Activated naive CD4-positive, alpha-beta T cell treated with anti-CD3 and anti-CD28 coated beads, Interleukin-2, amount 10 ng/mL, durations not matched to agents 7 days and 5 days (primary cell): ENCODE measurements at places on chromosomes 13 and 19.

DNA sequence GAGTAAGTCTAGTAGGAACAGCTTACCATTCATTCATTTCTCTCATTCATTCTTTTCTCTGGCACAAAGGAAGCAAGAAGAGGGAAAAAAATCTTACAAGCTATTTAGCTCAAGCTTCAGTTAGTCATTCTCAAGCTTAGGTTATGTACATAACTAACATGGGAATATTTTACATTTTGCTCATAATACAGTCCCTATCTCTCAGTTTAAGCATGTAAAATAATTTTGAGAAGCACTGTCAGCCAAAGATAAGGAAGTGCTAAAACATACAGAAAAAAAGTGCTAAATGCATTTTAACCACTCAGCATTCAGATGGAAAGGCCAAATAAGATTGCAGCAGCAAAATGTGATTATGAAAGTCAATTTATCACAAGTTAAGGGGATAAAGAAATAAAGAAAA is 7.9 kb downstream of the RBM26 start:
- no peak for DNase-seq

DNA sequence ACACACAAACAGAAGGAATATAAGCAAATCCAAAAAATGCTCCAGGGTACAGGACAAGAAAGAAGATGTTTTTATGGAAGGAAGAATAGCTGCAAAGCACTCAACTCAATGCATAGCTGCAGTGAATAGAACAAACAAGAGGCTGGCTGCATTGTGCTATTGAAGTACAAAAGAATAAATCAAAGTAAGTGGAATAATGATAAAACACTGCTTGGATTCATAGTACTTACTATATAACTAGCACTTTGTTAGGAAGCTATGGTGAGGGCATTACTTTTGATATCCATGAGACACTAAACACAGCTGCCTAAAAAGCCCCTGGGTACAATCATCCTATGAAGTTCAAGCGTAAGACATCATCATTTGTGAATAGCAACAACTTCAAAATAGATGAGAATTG is 350.1 kb downstream of the PCDH9 start:
- DNase-seq, result no peak

DNA sequence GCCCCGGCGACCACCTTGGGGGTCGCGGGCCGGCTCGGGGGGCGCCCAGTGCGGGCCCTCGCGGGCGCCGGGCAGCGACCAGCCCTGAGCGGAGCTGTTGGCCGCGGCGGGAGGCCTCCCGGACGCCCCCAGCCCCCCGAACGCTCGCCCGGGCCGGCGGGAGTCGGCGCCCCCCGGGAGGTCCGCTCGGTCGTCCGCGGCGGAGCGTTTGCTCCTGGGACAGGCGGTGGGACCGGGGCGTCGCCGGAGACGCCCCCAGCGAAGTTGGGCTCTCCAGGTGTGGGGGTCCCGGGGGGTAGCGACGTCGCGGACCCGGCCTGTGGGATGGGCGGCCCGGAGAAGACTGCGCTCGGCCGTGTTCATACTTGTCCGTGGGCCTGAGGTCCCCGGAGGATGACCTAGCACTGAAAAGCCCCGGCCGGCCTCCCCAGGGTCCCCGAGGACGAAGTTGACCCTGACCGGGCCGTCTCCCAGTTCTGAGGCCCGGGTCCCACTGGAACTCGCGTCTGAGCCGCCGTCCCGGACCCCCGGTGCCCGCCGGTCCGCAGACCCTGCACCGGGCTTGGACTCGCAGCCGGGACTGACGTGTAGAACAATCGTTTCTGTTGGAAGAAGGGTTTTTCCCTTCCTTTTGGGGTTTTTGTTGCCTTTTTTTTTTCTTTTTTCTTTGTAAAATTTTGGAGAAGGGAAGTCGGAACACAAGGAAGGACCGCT is 729 bp downstream of the STK11 start:
- DNase-seq, result no peak

- DNase-seq, result peak; percentile 74
Measured at GRCh38 chr19:46537136-46538097, 41.8 kb upstream of the PNMA8B start.

DNA sequence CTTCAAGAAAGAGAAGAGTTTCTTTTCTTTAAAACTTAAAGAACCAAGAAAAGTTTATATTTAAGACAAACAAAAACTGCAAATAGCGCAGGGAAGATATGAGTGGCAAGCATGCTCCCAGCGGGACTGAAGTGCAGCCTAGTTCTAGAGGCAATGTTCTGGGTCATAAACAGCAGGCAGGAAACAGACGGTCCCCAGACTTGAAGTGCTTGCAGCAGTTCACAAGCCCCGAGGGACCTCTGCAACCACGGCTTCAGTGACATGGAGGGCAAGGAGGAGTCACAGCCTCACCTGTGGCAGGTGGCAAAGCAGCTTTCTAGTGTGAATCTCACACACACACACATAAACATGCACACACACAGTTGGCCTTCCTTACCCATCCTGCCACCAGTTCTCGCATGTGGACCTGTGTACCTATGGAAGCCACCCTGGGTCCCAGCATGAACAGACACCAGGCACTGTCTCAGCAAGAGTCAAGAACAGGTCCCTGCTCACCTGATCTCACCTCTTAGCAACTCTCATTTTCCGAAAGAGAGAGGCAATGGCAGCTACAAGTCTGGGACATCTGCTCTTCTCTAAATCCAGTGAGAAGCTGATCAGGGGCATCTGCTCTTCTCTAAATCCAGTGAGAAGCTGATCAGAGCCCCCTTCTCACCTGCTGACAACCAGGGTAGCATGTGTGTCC is 162.0 kb downstream of the EFNB2 start:
- no peak for DNase-seq

GRCh38 chr19:1713170-1713569 is 40.1 kb upstream of the ONECUT3 start:
- no peak for DNase-seq

DNA sequence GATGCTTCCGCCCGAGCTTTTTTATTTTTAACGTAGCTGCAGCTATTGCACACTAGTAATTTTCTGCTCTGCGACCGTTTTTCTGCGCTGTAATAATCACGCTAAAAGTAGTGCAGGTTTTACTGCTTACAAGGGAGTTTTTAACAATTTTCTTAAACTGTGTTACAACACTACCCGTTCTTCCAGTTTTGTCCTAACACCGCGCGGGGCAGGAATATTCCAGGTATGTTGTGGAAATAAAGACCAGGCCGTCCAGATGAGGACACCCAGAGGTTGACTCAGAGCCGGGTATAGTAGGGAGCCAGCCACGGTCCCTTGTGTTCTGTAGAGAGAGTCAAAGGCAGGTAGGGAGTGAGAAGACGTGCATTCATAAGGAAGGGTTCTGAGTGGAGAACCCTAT is 21.7 kb downstream of the ZNF274 start:
- no peak for DNase-seq

DNA sequence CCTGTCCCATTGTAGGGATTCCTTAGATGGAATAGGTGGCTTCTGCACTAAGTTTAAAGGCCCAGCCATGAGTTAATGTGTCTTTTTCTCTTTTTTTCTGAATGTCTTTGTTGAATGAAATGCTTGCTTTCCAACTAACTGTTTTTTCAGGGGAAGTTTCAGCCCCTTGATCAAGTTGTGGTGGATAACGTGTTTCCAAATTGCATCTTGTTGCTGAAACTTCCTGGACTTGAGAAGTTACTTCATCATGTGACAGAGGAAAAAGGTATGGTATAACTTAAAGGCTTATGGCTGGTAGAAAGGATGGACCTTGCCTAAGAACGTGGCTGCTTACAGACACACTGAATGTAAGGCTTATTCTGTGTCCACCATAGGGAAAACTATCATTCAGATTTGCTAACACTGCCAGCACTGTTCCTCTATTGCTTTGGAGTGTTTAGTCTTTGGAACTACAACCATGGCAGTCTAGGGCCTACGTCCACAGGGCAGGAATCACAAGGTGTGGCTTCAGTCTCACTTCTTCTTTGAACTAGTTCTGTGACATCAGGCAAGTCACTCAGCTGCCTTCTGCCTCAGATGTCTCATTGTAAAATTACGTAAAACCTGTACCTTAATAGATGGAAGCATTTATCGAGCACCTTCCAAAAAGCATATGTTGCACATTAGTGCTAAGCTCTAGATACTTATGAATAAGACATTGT is 25.3 kb downstream of the RNASEH2B start:
- no peak for DNase-seq

- peak; percentile 71 for DNase-seq
Measured at GRCh38 chr13:45119469-45119990, 780 bp upstream of the GTF2F2 start.

DNA sequence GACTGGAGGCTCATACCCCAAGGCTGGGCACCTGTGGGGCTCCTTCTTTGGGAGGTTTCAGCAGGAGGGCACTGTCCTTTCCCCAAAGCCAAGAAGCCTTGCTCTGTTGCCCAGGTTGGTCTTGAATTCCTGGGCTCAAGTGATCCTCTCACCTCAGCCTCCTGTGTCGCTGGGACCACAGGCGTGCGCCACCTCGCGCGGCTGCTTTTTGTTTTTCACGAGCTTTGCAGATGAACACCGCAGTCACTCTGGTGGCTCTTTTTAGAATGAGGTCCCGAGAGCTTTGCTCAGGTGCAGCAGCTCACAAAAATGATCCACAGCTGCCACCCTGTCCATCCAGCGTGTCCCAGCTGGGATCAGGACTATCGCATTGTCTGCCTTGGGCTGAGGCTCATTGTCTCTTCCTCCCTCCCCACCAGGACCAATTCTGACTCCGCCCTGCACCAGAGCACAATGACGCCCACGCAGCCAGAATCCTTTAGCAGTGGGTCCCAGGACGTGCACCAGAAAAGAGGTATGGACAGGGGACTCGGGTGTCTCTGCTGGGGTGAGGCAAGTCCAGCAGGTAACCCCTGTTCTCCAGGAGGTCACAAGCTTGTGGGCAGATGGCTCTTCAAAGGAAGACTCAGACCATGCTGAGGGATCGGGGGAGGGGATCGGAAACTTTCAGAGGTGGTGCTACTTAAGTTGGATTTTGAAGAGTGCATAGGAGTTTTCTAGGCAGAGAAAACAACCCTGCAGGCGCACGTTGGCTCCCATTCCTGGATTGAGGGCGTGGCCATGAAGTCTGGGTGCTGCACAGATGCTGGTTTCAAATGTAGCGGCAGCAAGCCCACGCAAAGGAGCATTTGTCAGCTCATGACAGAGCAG is 41.5 kb downstream of the COMP start:
- no peak for DNase-seq

- DNase-seq, result no peak
Measured at GRCh38 chr13:106129273-106129672, 406.2 kb downstream of the EFNB2 start.

DNA sequence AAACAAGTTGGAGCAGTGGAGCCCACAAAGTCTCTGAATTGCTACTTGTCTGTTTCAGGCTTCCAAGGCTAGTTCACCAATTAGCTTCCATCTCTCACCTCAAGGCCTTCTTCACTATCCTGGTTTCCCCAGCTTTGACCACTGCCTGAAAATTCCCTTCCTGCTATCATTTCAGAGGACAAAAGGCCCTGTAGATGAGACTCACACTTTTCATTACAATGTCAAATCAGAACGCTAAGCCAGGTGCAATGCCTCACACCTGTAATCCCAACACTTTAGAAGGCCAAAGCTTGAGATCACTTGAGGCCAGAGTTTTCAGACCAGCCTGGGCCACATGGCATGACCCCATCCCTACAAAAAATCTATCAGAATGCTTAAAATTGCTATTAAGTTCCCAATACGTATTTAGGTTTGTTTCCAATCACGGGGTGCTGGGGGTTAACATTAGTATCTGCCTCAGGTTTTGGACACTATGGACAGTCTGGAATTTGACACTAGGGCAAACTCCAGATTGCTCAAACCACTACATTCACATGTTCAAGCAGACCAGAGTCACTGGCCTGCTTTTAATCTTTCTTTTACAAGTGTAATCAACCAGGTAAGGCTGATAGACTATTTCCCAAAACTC is 5.5 kb downstream of the TPT1 start:
- no peak for DNase-seq

DNA sequence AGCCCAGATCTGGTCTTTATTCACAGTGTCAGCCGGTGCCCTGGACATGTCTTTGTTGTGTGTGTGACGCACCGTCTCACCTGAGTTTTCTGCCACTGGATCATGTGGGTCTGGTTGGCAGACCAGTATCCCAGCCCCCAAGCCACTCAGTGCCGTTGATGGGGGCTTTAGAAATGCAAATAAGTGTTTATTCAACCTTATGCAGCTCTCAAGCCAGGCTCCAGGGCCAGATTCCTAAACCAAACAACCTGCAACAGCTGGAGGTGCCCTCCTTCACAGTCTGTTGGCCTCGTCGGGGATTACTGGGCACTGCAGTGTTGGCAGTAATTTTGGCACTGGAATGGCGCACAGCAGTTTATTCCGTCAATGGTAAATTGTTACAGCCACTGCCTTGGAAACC is 21.6 kb downstream of the FAM124A start:
- DNase-seq, result no peak

DNA sequence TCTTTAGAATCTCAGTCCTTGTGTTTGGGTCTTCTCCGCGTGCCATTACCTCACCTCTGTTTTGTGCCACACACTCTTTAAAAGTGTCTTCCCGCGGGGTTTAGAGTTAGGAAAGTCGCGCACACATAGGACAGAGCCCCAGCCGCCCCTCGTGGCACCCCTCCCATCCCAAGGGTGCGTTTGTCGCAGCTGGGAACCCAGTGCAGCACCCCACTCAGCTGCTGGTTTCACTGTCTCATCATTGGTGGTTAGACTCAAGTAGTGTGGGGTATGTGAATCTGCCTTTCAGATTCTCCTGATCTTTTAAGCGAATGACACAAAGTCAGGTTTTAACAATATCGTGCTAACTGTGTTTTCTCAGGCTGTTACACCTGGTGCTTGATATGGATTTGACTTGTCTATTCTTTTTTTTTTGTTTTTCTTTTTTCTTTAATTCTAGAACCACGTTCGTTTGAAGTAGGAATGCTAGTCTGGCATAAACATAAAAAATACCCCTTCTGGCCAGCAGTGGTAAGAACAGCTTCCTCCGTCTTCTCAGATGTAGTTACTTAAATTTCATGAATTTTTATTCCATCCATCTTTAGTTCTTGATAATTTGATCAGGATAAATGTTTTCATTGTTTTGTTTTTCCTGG is 19.5 kb upstream of the NDUFS7 start:
- DNase-seq, result peak; percentile 35

DNA sequence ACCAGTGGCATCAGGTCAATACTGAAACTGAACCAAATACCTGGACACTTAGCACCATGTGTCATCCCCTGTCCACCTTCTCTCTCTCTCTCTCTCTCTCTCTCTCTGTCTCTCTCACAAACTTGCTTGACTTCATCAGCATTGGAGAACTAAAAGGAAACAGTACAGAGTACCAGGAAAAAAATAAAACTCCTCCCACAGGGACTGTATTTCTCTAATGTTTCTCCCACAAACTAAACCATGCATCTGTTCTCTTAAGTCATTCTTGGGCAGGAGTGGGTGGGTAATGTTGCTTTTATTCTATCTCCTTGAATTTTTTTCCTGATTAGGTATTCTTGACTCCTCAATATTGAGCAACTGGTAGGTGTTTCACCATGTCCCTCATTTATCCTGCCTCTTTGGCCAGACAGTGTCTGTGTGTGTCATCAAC is 112.9 kb upstream of the CACNA1A start:
- no peak for DNase-seq

GRCh38 chr19:43544077-43544476 is 11.1 kb downstream of the ZNF575 start:
- DNase-seq, result no peak

- DNase-seq, result no peak
Measured at GRCh38 chr19:38759590-38760003, 13.7 kb downstream of the LGALS7 start.
